ENCODE measurements at places on chromosomes 16 and 17. TPM values are rescaled to one million over a fixed set of nuclear protein-coding genes. Genes with fewer than 3 reads are reported as not detected.

- no peak for DNase-seq
Observed at GRCh38 chr16:28859326-28859725, 4.3 kb upstream of the SH2B1 start.

GRCh38 chr17:76398523-76399174 is 14.2 kb downstream of the SPHK1 start:
- no peak for DNase-seq

GRCh38 chr17:77125432-77125901 is 15.3 kb upstream of the SEC14L1 start:
- DNase-seq, result no peak

GRCh38 chr16:14378131-14378551 is 251.9 kb downstream of the PARN start:
- DNase-seq, result no peak

The RAMP2 gene
- not detected for polyA plus RNA-seq

All from naive thymus-derived CD4-positive, alpha-beta T cell (primary cell).